ENCODE measurements at places on chromosomes 16 and 17. TPM values are rescaled to one million over a fixed set of nuclear protein-coding genes. Genes with fewer than 3 reads are reported as not detected.

- DNase-seq: no peak
These were observed 131.8 kb downstream of the CDH11 start for GRCh38 chr16:64990101-64990500.

DNA sequence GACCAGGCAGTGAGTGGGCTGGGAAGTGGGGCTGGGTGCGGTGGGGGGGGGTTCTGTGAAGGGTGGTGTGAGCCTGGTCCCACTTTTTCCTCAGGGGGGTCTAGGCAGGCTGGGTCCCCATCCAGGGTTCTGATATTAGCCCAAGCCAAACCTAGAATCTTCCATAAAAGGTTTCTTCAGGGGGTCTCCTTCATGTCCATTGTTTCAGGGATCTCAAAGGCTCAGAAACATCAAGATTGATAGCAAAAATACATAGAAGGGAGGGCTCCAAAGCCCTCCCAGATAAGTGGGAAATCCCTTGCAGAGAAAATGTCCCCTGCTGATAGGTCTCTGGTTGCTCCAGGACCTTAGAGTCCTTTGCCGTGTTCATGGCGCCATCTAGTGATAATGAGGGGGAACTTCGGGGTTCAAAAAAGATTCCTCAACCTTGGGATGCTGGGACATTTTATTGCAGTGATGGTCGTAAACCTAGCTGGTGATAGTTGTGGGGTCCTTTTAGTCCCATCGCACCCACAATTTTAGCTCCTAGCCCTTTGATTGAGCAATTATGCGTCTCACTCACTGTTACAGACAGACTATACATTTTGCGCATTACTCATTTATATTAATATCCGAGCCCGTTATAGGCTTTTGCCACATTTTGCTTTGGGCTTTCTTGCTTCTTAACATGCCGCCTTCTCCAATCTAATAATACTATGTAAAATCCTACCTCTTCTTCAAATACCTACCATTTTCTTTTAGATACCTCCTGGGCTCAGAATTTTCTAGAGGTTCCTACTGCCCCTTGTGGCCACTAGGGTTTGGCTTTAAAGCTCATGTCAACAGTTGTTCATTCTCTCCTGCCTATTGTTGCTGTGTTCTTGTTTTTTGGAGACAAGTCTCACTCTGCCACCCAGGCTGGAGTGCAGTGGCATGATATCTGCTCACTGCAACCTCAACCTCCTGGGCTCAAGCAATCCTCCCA lies 35.1 kb downstream of the IGF2BP1 start:
- peak; percentile 48 for DNase-seq

- peak; percentile 92 for DNase-seq
These were observed 5.4 kb upstream of the ICAM2 start for GRCh38 chr17:64025732-64026294.

- DNase-seq: no peak
These were observed 8.9 kb upstream of the MYL4 start for GRCh38 chr17:47200325-47200664.

- no peak for DNase-seq
These were observed 142.3 kb upstream of the ZFHX3 start for GRCh38 chr16:73190256-73190655.

DNA sequence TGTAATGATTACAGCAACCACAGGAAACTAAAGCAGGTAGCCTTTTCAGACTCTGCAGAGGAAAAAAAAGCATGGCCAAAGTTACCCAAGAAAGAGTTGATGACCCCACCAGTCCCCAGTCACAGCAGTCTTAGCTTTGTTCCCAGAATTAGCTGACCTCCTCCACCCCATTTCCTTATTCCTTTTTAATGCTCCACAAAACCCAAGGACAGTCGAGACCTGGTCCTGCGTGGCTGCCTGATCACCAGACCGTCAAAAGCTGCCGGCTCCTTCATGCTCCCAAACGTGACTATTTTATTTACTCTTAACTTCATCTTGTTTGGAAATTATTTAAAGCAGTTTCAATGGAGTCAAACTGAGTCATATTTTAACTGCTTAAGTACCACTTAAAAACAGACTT lies 28.7 kb upstream of the MED9 start:
- DNase-seq: no peak

GRCh38 chr16:18984435-18985005 lies 786 bp downstream of the TMC7 start:
- DNase-seq: no peak

NAGS gene
- 0.19 TPM for total RNA-seq

CA5A gene
- not detected for total RNA-seq

GRAPL gene
- total RNA-seq: 101 TPM

RAB26 gene
- total RNA-seq: not detected
